Right cardiac atrium (tissue), 5 donors: ENCODE measurements at places on chromosomes 7 and 10.

DNA sequence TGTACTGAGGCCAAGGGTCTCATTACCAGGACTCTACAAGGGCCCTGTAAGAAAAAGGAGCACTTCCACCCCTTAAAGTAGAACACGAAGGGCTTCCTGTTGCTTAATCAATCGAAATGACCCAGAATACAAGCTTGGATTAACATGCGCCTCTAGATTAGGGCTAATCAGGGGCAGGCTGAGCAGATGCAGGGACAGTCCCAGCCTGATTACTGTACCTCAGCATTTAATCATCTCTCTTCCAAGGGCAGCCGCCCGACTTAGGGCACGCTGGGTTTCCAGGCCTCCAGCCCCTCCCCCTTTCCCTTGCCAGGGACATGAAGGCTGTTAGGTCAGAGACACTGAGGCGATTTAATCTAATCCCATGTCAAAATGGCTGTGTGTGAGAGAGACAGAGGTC is 138.6 kb downstream of the NRF1 start:
- no peak for DNase-seq

- DNase-seq = no peak
Observed at GRCh38 chr10:72219235-72219814, 3.2 kb upstream of the ASCC1 start.

DNA sequence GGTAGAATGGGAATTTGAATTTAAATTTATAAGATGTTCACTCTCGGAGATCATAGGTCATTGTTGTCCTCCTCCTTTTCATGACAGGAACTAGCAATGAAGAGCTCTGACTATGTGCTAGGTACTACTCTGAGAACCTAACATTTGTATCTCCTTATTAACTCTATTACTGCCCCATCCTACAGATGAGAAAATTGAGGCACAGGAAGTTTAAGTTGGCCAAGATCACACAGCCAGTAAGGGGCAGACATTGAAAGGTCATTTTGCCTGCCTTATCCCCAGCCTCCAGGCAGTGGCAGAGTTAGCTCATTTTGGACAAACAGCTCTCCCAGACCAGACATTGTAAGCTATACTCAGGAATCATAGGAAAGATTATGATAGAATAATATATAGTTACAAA is 6.0 kb downstream of the SRGN start:
- DNase-seq = no peak

DNA sequence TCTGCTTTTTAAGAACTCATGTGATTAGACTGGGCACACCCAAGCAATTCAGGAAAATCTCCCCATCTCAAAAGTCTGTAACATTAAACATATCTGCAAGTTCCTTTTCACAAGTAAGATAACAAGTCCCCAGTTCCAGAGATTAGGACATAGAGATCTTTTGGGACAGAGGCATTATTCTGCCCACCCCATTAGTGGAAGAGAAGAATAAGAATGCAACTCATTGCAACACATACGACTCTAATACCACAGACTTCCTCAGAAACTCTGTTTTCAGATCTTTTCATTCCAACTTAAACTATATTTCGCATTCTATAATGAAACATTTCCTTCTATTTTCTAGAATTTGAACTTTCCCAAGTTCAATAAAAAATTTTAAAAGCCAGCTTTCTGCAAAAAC is 137.7 kb downstream of the SEMA3C start:
- no peak for DNase-seq

GRCh38 chr7:8386926-8387550 is 46.4 kb upstream of the NXPH1 start:
- DNase-seq = no peak
